ENCODE measurements at places on chromosomes 16 and 17.
A peak's percentile ranks its signal among the peaks of the same experiment; 100 is the strongest.

DNA sequence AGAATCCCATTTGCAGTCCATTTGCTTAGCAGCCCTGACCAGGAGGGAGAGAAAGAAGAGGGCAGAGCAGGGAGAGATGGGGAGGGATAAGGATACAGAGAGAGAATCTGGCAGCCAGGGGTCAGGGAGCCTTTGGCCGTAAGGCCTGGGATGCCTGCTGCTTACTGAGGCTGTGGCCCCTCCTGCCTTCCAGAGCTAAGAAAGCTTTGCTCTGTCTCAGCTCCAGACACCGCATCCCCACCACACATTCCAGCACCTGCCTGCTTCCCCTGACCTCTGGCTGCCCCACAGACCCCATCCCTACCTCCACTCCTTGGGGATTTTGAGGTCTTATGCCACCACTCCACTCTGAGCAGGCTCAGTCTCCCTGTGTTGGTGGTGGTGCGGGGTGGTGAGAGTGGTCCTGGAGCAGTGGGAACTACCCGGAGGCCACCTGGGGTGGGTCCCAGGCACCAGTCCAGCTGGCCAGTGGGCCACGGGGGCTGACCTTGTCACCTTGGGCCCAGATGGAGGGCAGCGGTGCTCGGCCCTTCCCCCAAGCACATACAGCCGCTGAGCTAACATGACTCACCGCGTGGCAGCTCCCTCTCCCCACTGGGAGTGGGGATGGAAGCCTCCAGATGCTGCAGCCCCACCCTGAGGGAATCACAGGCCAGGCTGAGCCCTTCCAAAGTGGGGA lies 58.3 kb downstream of the RAI1 start:
- no peak for DNase-seq

DNA sequence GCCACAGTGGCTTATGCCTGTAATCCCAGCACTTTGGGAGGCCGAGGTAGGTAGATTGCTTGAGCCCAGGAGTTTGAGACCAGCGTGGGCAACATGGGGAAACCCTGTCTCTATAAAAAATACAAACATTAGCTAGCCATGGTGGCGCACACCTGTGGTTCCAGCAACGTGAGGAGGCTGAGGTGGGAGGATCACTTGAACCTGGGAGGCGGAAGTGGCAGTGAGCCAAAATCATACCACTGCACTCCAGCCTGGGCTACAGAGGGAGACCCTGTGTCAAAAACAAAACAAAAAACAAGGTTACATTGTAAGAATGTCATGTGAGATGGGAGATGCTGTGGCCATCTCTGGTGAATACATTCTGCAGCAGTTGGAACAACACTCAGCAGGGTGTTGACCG lies 13.5 kb downstream of the DUSP14 start:
- no peak for DNase-seq

- no peak for DNase-seq
Measured at GRCh38 chr17:6475411-6475810, 31.2 kb downstream of the PIMREG start.

GRCh38 chr17:79835953-79836509 lies 3.2 kb downstream of the CBX4 start:
- DNase-seq: no peak

GRCh38 chr16:24524855-24525677 lies 14.3 kb upstream of the RBBP6 start:
- no peak for DNase-seq

- no peak for DNase-seq
Measured at GRCh38 chr17:76384987-76385891, 830 bp downstream of the SPHK1 start.

DNA sequence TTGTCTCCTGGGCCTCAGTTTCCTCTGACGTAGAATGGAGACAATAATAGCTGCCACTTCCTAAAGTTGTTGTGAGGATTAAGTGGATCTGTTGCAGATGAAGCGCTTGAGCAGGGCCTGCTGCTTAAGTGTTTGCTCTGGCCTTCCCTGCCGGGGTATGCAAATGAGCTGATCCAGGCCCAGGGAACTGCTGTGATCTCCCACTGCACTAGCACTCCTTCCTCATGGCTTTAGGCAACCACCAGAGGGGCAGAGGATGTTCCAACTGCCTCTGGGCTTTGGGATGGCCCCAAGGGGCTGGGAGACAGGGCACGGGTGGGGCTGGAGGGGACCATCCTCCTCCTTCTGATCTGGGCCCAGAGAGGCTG lies 6.2 kb downstream of the SBK1 start:
- DNase-seq: no peak

- DNase-seq: peak; percentile 8
Measured at GRCh38 chr17:65558683-65559460, 2.6 kb downstream of the AXIN2 start.

GRCh38 chr17:4146641-4147040 lies 3.6 kb downstream of the CYB5D2 start:
- no peak for DNase-seq

All from NCI-H1092 treated with DMSO at 0.1 percent for 48 hours (cell line).